ENCODE measurements at places on chromosomes 6 and 20.

DNA sequence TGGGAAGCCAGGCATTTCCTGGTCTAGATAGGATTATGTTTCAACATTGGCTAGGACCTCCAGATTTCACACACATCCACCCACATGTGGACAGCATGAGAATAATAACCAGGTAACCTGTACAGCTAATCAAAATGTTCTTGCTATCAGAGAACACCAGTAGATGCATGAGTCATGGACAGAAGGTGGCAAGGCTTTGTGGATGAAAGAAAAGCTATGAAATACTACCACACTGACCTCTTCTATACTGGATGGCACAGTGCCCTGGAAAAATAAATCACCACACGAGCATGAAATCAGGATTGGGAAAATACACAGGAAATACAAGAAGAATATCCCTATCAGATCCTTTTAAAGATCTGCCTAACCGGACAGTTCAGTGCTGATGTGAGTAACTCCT, 113.0 kb downstream of the GMDS start:
- DNase-seq = no peak

GRCh38 chr6:161303628-161304340, 29.9 kb upstream of the AGPAT4 start:
- DNase-seq = no peak

- no peak for DNase-seq
Measured at GRCh38 chr6:135318738-135319469, 137.8 kb downstream of the MYB start.

DNA sequence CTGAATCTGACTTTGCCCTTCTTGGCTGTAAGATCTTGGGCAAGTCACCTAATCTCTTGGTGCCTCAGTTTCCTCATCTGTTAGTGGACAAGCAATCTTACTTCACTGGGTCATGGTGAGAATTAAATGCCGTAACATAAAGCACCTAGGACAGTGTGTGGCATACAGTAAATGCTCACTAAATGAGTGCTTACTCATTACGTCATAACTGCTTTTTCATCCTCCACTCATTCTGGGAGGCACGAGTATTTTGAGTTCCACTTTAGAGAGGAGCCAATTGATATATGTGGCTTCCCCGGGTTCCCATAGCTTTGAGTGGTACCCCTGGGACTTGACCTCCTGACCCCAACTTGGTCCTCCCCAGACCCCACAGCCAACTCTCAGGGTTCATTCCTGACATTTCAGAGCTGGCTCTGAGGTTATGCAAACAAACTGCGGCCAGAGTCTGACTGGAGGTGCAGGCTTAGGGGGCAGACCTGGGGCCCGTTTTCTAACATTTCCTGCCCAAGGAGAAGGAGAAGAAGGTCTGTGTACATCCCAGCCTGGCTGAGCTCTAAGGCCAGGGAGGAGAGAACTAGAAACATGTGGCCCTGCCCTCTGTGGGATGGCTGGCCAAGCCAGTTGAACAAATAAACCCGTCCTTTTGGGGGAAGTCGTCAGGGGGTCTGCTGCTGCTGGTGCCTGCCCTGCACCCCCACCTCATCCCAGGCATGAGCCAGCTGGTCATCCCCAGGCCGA, 5.8 kb downstream of the ANGPT4 start:
- no peak for DNase-seq

DNA sequence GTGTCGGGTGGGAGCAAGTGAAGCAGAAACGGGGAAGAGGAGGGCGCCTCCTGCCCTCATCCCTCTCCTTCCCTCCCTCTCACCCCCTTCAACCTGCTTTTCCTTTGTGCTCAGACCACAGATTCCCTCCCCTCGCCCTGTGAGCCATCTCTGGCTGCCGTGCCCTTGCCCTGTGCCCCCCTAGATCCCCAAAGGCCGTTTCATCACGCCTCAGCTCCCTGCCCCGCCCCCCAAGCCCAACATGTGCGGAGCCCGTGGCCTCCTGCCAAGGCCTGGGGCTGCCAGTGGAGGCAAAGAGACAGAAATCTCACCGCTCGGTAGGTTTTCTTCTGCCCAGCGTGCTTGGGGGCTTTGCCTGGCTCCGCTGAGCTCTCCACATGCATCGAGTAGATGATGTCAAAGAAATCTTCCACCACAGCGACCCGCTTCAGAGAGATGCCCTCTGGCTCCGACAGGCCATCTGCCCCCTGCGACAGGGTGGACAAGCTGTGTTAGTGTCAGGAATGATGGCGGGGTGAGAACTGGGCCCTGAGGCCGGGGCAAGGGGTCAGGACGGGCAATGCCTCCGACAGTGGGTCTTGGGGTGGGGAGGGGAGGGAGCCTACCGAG, 57.6 kb downstream of the NOL4L start:
- DNase-seq = no peak

- no peak for DNase-seq
Measured at GRCh38 chr6:146190581-146190980, 161.7 kb downstream of the GRM1 start.

DNA sequence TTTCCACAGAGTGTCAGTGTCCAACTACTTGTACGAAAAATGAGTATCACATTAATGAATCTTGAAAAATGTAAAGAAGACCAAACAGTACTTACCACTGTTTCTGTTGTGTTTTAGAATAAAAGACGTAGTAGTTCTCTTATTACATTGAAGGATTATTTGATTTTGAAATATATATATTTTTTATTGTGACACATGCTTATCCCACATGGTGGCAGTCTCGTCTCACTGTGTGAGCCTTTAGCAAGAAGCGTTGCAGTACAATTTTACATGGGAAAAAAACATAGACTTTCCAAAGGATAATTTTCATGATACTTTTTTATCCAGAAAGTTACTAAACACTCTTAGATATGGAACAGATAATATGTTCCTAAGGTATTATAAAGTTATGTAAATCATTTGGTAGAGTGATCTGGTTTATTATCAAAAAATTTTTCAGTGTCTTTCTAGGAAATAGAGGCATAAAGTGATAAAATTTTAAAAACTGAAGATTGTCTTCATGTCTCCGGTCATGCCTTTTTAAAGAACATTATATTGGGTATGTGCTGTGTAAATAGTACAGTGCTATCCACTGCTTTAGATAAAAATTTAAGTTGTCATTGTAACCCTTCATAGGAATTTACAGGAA, 117.5 kb upstream of the SAMD5 start:
- no peak for DNase-seq

DNA sequence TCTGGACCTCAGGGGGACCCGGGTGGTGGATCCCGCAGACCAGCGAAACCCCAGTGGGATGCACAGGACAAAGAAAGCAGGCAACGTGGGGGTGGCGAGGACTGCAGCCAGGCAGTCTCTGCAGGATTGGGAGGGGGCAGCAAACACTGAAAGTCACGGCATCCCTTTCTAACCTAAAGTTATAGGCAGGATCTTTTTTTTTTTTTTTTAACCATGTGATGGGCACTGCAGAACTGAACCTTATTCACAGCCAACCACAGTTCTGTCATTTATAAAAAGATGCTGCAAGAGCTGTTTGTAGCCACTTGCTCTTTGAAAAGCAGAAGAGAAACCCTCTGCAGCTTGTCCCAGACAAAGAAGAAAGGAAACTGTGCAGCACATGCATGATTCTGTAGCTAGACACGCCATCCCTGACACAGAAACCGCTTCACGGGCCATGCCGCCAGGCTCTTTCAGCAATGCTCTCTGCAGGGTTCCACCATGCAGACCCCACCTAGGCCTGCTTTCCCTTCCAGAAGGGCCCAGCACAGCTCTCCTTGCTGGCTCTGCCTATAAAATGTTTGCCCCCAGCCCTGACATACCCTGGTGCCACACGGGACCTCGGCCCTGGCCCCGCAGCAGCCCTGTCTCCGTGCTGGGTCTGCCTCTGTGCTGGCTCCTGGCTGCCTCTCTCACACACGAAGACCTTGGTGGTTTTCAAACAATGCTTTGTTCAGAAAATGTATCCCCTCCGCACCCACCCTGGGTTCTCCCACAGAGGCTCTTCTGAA, 70.8 kb downstream of the PYGB start:
- DNase-seq = no peak

Measured in NCI-H524 treated with DMSO at 0.1 percent for 48 hours (cell line).